ENCODE measurements at places on chromosomes 5 and 9. TPM values are rescaled to one million over a fixed set of nuclear protein-coding genes. Genes with fewer than 3 reads are reported as not detected.

PCDHGA4 gene
- total RNA-seq: 2.9 TPM

SUSD3 gene
- 0.22 TPM for total RNA-seq

ARID3C gene
- total RNA-seq: not detected

GTF3C5 gene
- total RNA-seq: 55.3 TPM

PRXL2C gene
- 6.9 TPM for total RNA-seq

CLPTM1L gene
- total RNA-seq: 75.2 TPM

GRCh38 chr9:21502586-21502985, 20.5 kb upstream of the IFNE start:
- no peaks in the 10 kb centered on the region for H3K36me3 ChIP-seq
- DNase-seq: no peak
- H3K4me3 ChIP-seq: no peak overlapping the region
- no peak overlapping the region for H3K27ac ChIP-seq

DNA sequence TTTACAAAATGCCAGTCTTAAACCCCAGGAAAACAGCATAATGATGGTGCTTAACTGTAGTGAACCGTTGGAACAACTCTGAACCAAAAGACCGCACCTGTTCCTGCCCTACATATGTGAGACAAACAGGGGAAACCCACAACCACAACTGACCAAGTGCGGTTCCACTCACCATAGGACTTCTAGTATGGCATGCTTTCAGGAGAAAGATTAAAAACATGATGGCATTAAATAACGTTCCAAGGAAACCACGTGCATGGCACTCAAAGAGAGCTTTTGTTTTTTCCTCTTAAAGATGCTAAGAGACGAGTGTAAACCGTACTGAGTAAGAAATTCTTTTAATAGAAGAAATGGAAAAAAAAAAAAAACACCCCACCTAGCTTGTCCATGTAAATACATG, 119.8 kb downstream of the SSBP2 start:
- H3K27me3 ChIP-seq: no peaks in the 10 kb centered on the region
- no peak overlapping the region for H3K4me3 ChIP-seq
- DNase-seq: no peak

GRCh38 chr5:109223531-109223930, 186.2 kb downstream of the PJA2 start:
- H3K4me3 ChIP-seq: no peak overlapping the region
- no peak for DNase-seq
- no peak overlapping the region for H3K27ac ChIP-seq

GRCh38 chr5:165134155-165134554, 1628.7 kb downstream of the MAT2B start:
- no peak overlapping the region for H3K27ac ChIP-seq
- H3K4me3 ChIP-seq: no peak overlapping the region
- H3K27me3 ChIP-seq: no peaks in the 10 kb centered on the region

DNA sequence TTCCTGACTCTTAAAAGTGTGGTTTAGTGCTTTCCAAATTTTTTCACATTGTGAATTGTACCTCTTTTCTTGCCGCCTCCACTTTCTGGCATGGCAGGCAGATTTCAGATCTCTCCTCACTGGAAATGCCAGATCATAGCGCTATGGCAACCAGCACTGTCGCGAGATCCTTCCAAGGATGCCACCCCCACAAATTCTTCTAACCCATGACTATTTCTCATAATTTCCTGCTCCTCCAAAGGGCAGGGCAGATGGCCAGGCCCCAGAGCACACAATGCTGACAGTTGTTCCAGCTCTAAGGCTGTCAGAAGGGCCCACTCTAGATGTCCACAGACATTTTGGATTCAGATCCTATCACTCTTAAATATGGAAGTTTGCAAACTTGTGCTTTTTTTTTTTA, 446.2 kb upstream of the RIOK2 start:
- DNase-seq: no peak
- no peaks in the 10 kb centered on the region for H3K4me1 ChIP-seq
- no peaks in the 10 kb centered on the region for H3K36me3 ChIP-seq
- no peak overlapping the region for H3K27ac ChIP-seq
- no peak overlapping the region for H3K4me3 ChIP-seq

DNA sequence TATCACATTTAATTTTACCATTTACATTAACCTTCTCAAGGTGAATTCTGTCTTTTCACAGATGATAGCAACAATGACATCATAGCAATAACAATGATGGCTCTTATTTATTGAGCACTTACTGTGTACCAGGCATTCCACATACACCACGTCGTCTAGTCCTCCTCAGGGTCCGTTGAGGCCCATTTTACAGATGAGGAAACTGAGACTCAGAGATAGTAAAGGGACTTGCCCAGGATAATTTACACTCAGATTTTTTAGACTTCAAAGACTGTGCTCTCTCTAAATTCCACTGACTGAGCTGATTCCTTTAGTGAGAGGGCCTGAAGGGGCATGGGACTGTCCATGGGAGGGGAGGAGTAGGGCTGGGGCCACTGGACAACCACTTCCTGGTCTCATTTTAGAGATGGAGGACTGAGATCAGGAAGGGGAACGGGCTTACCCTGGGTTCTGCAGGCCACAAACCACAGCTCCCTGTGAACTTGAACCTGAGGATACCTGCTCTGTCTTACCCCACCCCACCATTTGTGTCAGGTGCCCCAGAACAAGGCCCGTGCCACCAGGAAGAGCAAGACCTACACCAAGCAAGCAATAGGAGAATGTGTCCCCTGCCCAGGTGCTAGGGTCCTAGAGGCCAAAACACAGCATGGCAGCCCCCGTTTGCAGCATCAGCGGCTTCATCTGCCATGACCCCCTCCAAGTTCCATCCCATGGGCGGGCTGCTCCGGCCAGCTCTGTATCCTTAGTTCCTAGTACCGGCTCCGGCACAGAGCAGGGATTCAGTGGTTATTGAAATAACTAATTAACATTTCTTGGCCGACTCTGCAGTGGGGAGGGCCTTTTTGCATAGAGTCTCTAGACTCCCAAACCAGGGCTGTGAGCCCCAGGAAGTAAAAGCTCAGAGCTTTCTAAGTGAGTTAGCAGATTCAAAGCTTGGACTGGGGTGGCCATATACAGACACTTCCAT, 96.6 kb downstream of the RGS3 start:
- peak overlapping the region; percentile 56 for H3K27ac ChIP-seq
- H3K27me3 ChIP-seq: no peaks in the 10 kb centered on the region
- no peak for DNase-seq
- no peak overlapping the region for H3K4me3 ChIP-seq

- H3K27me3 ChIP-seq: no peaks in the 10 kb centered on the region
- H3K36me3 ChIP-seq: no peaks in the 10 kb centered on the region
- no peak overlapping the region for H3K4me3 ChIP-seq
- H3K4me1 ChIP-seq: no peaks in the 10 kb centered on the region
- no peak overlapping the region for H3K27ac ChIP-seq
- no peak for DNase-seq
These were observed 172.6 kb upstream of the ZNF608 start for GRCh38 chr5:124919076-124919475.

DNA sequence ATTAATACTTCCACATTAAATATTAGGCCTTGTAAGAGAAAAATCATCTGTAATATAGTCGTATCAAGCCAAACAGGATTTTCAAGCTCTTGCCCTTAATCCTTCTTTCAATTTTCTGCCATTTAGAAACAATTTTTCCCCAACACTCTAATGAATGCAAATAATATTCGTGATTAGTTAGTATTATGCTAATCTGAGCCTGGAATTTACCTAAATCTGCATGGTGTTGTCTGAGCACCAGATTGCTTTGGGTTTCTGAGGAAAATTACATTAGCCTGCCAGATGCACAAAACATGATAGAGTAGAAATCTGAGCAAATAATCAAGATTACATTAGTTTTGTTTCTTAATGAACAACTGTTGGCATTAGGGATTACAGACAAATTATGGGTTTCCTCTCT, 176.6 kb downstream of the ZDHHC21 start:
- no peak overlapping the region for H3K27ac ChIP-seq
- no peaks in the 10 kb centered on the region for H3K4me1 ChIP-seq
- H3K4me3 ChIP-seq: no peak overlapping the region
- no peaks in the 10 kb centered on the region for H3K36me3 ChIP-seq
- H3K27me3 ChIP-seq: no peaks in the 10 kb centered on the region
- DNase-seq: no peak

- DNase-seq: no peak
- no peaks in the 10 kb centered on the region for H3K4me1 ChIP-seq
- no peaks in the 10 kb centered on the region for H3K27me3 ChIP-seq
- H3K4me3 ChIP-seq: no peak overlapping the region
- H3K36me3 ChIP-seq: no peaks in the 10 kb centered on the region
These were observed 99.6 kb downstream of the LIFR start for GRCh38 chr5:38456657-38457399.

DNA sequence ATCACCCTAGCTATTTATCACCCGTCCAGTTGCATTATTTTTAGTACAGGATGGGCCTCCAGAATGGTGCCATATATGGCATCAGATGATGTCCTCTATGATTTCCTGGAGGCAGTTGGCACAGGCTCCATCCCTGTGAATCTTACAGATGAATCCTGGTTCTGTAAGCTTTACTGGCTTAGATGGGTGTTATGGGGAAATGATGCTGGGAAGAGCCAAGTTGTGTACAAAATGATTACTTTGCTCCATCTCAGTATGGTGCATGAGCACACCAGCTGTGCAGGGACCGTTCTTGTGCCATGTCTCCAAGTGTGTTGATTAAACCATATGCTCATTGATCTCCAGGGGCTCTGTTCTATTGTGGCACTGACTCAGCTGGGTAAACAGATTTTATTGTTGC, 755.7 kb downstream of the TLR4 start:
- no peak overlapping the region for H3K4me3 ChIP-seq
- no peaks in the 10 kb centered on the region for H3K27me3 ChIP-seq
- no peaks in the 10 kb centered on the region for H3K36me3 ChIP-seq
- no peak overlapping the region for H3K27ac ChIP-seq
- H3K4me1 ChIP-seq: no peaks in the 10 kb centered on the region

DNA sequence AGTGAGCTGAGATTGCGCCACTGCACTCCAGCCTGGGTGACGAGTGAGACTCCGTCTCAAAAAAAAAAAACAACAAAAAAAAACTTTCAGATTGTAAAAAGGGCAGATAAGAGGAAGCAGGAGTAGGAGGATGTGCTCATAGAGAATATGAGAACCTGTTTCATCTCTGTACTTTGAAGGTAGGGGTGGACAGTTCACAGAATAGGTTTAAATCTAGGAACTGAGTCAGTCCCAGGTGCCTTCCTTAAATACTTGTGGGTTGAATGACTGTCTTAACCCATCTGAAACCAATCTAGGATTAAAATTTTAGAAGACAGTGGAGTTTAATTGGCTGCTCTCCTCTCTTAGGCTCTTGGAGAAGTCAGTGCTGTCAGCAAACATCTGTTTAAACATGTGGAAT, 12.4 kb downstream of the POLK start:
- H3K4me3 ChIP-seq: no peak overlapping the region
- no peaks in the 10 kb centered on the region for H3K36me3 ChIP-seq
- no peak overlapping the region for H3K27ac ChIP-seq
- H3K4me1 ChIP-seq: no peaks in the 10 kb centered on the region
- DNase-seq: no peak
- no peaks in the 10 kb centered on the region for H3K27me3 ChIP-seq

- peaks cover 32% of the 10 kb centered on the region for H3K4me1 ChIP-seq
- peak overlapping the region; percentile 100 for H3K27ac ChIP-seq
- peaks cover 49% of the 10 kb centered on the region for H3K36me3 ChIP-seq
- no peaks in the 10 kb centered on the region for H3K27me3 ChIP-seq
These were observed 4.3 kb downstream of the TLN1 start for GRCh38 chr9:35727676-35728040.

GRCh38 chr9:93096131-93096802, at the start of gene CARD19:
CARD19 (plus strand) TSS chr9:93096217; CDS start chr9:93096346, 129 bp downstream.
- peaks cover 37% of the 10 kb centered on the region for H3K4me1 ChIP-seq
- peak within 1 kb of the TSS; percentile 98 for H3K27ac ChIP-seq
- H3K4me3 ChIP-seq: peak within 1 kb of the TSS; percentile 59
- DNase-seq: no peak
- no peaks in the 10 kb centered on the region for H3K36me3 ChIP-seq

DNA sequence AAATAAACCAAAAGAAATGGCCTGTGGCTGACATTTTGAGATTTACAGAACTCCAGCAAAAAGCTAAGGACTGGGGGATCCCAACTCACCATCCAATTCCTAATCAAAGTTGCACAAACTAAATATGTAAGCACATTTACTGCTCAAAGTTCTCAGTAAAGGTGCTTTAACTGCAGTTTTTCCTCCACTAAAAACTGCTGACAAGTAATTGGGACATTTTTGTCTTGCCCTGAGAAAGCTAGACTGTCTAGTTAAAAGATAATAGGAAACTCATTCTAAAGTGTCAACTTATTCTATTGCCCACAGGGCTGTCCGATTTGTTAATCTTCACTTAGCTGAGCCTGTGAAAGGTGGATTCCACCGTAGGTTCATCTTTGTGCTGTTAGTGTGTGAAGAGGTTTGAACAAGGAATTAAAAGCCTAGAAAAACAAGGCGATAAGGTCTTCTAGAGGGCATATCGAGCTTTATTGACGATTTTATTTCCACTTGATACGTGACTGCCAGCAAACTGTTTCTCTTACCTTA, 1.0 kb downstream of the DOCK8 start:
- no peaks in the 10 kb centered on the region for H3K36me3 ChIP-seq
- peaks cover 11% of the 10 kb centered on the region for H3K27me3 ChIP-seq
- H3K4me1 ChIP-seq: peaks cover 7% of the 10 kb centered on the region
- DNase-seq: no peak

GRCh38 chr5:53373451-53374158, 106.8 kb upstream of the FST start:
- H3K4me3 ChIP-seq: no peak overlapping the region
- no peaks in the 10 kb centered on the region for H3K27me3 ChIP-seq
- H3K36me3 ChIP-seq: no peaks in the 10 kb centered on the region
- no peaks in the 10 kb centered on the region for H3K4me1 ChIP-seq
- no peak for DNase-seq

Data from esophagus squamous epithelium (tissue), 5 donors.